ENCODE measurements at places on chromosomes 12 and 14.
A peak's percentile ranks its signal among the peaks of the same experiment; 100 is the strongest.

DNA sequence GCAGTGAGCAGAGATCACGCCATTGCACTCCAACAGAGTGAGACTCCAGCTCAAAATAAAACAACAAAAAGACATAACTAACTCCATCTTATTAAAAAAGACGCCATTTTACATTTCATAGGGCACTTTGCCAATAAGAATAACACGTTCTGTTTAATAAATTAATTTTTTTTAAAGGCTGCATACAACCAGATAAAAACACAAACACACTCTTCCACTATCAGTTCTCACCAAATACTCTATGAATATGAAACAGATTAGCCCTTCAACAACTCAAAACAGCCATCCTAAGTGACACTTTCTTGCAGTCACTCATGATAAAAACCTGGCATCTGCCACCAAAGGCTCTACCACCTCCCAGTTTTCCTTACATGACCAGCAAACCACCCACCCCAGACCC is 16.1 kb downstream of the AICDA start:
- no peak for DNase-seq

DNA sequence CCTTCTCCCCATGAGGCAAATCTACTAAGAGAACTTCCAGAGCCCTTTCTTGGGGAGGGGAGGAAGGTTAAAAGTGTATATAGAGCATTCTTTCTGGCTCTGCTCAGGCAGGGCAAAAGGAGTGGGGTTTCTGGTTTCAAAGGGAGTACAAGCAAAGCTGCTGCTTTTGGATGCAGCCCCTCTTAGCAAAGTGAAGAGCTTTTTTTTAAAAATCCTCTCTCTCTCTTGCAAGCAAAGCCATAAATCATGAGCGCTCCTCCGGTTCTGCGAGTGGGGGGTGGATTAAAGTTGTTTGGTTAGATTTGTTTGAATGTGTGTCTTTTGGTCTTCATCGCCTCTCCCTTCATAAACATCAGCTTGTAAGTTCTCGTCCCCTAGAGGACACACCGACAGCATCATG is 546.6 kb upstream of the TBX3 start:
- no peak for DNase-seq

DNA sequence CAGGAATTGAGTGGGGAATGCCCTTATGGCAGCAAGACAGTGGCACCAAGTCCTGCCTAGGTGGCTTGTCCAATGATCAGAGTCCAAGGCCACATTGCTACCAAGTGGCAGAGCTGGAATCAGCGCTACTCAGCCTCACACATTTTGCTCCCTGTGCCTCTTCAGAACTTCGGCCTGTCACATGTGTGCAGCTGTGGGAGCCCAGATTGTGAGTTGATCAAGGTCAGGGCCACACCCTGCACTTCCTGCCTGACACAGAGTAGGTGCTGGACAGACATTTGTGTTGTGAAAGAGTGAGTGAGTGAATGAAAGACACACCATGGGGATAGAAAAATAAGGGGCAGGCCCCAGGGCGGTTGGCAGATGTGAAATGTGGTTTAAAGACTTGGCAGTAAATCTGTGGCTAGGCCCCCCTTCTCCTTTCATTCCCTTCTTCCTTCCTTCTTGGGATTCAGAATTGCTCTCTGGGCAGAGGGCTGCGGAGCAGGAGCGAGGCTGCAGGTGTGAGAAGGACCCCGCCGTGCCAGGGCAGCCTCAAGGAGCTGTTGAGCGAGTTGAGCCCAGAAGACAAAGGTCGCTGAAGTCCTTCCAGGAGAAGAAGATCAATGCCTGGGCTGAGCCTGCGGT is 83.5 kb downstream of the SLC25A47 start:
- peak; percentile 10 for DNase-seq

GRCh38 chr12:19248929-19249602 is 119.5 kb downstream of the PLEKHA5 start:
- no peak for DNase-seq

DNA sequence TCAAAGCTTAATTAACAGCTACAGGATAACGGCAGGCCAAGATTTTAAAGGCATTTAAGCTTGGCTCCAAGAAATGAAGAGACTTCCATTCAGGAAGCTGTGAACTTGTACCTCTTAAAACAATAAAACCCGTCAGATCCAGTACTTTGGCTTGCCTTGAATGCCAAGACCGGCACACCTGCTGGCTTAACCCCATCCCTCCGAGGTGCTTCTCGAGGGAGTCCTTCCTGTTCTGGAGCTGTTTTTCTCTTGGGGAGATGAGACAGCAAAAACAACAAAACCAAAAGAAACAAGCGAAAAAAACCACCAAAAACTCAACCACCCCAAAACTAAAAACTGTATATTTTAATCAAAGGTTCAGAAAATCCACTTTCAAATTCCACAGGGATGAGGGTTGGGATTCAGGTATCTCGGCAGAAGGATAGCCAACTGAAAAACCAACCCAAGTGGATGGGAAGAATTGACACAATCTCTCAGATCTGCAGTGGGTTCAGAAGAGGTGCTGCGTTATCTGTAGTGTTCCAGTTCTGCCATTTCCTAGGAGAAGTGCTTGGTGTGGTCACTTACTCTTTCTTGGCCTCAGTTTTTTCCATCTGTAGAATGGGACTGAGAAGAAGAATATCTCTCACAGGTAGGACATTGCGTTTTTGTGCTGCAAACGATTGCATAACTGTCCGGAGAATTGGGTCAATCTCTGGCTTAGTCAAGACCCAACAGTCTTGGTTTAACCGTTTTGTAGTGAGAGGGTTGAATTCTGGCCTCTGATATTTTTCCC is 420.1 kb downstream of the VRK1 start:
- DNase-seq, result no peak

DNA sequence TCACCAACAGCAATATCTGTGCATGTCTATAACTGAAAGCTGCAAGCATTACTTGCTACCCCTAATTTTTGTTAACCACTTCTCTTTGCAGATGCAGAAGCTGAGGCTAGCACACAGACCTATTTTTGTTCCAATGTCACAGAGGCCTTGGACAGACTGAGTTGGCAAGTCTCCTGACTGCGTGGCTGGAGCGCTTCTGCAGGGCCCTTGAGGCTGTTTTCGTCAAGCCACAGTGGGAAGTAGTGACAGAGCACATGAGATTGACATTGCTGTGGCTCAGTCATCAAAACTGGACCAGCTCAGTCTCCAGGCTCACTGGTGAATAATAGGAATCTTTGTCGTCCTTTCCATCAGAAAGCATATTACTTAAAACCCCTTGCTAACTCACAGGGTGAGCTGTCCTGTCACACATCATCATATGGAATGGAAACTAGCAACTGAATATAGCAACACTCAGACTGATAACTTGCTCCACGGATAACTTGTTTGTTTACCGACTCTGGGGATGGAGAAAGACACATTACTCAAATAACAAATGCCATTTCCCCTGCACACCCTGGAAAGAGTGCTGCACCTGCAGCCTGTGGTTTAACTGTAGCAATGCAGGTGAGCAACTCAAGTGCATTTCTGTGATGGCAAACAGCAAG is 43.6 kb upstream of the DDX11 start:
- no peak for DNase-seq

DNA sequence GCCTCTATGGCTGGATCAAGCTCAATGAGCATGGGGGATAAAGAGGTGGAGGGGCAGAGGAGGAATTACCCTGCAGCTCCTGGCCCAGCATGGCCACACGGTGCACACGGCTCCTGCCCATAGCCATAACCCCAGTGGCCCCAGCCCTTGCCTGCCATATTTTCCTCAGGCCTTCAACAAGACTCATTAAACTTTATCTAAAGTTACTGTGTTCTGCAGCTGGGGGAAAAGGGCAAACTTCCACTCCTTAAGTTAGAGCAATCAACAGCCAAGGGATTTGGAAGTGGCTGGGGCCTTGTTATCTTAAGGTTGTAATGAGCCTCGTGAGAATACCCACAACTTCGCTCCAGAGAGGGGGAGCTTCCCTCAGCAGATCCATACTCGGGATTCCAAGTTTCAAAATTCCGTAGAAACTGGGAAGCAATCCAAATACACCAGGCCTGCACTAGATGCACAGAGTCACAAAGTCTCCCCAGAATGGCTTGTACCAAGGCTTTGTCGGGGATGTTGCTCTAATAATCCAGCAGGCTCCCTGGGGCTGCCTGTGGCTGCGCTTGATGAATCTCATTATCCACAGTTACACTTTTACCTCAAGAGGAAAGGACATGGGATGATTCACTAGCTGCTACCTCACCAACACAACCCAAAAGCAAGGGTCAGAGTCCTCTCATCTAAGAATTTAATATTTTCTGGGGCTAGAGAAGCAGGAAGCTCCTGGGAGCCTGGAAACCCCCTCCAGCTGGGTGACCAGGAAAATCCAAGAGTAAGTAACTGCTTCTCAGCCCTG is 13.0 kb upstream of the OR6J1 start:
- DNase-seq, result no peak

DNA sequence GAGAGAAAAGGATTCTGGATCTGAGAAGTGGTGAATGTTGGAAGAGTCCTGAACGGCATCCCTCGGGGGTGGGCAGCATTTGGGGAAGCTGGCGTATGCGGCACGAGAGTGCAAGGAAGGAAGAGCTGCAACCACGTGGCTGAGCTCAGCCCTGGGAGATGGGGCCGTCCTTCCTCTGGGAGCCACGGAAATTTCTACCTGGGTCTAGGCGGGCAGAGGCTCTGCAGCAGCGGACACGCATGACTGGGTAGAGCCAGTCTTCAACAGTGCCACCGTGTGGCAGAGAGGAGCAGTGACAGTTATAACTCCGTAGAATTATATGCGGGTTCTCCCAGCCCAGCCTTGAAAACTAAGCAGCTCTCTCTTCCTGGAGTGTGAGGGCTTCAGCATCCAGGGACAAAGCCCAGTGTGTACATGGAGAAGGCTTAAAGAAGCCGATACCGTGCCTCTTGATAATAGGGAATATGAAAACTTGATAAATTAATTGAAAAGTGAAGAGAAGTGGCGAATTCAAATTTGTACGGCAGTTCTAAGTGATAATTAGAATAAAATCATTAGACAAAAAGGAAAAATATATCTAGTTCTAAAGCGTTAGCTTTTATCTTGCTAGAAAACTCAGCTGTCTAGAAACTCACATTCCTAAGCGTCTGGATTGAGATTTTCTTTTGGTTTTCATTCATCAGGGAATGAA is 82.9 kb upstream of the STXBP6 start:
- peak; percentile 61 for DNase-seq

DNA sequence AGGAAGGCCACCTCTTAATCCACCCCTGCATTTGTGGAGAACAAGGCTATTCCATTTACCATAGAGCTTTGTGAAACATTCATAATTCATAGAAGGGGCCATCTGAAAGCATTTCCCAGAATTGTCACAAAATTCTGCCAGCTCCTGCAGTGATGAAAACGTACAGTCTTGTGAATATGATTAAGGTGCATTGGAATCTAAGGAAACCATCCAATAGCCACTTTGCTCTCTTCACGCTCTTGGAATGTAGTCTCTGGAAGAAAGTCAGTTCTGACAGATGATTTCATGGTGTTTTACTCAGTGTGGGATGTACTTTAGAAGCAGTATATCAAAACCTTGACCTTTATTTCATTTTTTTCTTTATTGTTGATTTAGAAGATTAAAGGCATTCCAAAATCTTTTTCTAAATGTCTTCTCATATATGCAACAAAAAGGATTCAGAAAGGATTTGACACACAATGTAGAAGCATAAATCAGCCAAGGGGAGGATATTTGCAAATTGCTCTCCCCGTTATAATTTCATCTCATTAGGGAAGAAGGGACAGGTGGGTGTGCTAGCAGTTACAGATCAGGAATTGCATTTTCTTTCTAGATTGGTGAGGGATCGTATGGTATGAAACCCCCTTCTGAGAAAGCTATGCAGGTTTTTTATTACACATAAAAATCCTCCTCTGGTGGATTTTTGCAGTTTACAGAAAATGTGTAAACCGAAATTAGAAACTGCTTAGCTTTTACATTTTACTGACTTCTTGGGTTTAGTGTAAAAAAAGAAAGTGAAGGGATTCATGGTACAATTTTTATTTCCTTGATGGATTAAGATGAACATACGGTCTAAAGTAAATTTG is 390.2 kb downstream of the LRIG3 start:
- no peak for DNase-seq

- DNase-seq, result no peak
Observed at GRCh38 chr12:121404734-121405133, 4.8 kb downstream of the RNF34 start.

DNA sequence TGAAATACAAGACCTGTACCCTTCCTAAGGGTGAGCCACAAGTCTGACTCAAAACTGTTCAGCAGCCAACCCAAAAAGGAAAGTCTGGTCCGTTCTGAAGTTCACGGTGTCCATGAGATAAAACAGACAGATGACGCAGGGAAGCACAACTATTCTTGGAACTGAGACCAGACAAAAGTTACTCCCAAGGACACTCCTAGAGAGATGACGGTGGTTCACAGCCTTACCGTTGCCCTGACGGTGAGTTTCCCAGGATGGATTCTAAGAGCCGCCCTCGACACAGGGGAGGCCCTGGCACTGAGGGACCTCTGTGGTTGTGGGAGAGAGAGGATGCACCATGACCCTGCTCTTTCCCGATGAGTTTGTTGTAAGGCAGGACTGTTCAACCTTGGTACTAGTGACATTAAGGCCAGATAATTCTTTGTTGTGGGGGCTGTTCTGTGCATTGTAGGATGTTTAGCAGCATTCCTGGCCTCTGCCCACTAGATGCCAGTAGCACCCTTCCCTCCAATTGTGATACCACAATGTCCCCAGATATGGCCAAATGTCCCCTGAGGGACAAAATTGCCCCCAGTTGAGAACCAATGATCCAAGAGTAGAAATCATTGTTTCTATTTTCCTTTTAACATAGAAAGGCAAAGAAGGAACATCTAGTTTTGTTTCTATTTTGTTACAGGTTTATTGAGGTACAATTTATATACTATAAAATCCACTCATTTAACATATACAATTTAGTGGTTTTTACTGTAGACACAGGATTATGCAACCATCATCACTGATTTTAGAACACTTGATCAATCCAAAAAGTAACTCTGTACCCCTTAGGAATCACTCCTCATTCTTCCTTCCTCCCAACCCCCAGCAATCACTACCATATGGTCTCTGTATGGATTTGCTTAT is 23.0 kb downstream of the OR10P1 start:
- DNase-seq, result no peak

DNA sequence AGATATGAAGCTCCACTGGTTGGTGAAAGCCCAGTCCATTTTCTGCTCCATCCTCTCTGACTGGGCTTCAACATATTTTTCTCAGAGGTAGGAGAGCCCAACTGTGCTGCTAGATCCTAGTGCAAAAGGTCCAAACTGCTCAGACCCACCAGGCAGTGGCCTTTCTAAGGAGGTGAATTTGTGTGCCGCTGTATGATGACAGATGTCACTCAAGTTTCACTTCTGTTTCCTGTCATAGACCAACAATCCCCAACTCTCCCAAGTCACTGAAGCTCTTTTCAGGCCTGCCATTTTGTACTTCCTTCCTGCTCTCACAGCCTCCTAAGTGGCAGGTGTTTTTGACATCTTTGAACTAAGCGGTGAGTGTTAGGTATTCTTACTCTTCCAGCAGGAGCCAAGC is 16.4 kb upstream of the RNASE4 start:
- peak; percentile 77 for DNase-seq

GRCh38 chr12:92629349-92630065 is 73.3 kb upstream of the PLEKHG7 start:
- DNase-seq, result no peak

- no peak for DNase-seq
Observed at GRCh38 chr14:105430042-105430441, 10.4 kb downstream of the MTA1 start.

GRCh38 chr12:1201886-1202285 is 210.9 kb downstream of the ERC1 start:
- no peak for DNase-seq

Data from activated CD4-positive, alpha-beta T cell treated with anti-CD3 and anti-CD28 coated beads, Interleukin-2, Interleukin-4, amounts not matched to agents 100 ng/mL and 50 ng/mL, durations not matched to agents 16 hours and 8 hours (primary cell).